ENCODE measurements at places on chromosomes 4 and X.
A peak's percentile ranks its signal among the peaks of the same experiment; 100 is the strongest.

DNA sequence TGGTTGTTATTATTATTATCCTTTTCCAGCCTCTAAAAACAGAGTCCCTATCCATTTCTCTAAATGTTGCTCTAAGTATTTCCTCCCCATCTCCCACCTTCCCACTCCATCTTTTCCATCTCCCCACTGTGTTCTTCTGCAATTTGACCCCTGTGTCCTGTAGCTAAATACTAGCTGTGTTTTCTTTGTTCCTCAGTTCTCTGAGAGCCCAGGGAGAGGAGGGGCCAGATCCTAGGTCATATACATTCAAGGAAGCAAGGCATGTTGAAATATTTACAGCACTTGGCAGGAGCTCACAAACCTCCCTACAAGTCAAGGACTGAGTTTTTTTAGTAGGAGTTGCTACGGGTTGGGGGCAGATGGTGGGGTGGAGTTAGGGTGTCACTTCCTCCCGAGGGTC, 10.5 kb downstream of the SLC16A2 start:
- DNase-seq, result no peak

DNA sequence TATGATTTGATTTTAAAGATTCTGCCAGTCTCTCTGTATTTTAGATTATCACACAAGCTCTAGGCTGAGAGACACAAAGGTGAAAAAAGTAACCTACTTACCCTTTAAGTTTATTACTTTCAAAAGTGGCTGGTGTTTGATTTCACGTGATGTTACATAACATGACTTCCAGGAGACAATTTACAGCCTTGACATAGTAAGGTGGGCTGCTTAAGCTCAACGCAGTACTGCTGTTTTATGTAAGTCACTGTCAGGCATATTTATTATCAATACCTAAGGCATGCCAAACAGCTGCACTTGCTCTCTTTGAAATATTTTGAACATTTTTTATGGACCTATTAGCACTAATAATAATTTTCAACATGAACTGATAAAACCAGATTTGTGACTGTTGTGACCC, 451.5 kb upstream of the FAM241A start:
- no peak for DNase-seq

DNA sequence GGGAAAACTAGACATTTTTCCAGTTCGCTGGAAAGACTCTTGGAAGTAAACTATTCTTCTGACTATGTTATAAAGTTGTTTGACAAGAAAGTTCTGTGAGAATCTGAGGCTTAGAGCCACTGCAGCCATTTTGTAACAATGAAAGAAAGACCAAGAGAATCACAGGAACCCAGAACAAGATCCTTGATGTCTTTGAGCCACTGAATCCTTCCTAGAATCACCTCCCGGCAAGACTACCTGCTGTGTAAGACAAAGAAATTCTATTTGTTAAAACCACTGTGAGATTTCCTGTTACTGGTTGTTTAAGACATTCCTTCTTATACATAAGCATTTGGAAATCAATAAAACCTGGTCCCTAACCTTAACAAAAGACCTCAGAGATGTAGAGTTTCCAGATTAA, 175.7 kb upstream of the RASGEF1B start:
- no peak for DNase-seq

DNA sequence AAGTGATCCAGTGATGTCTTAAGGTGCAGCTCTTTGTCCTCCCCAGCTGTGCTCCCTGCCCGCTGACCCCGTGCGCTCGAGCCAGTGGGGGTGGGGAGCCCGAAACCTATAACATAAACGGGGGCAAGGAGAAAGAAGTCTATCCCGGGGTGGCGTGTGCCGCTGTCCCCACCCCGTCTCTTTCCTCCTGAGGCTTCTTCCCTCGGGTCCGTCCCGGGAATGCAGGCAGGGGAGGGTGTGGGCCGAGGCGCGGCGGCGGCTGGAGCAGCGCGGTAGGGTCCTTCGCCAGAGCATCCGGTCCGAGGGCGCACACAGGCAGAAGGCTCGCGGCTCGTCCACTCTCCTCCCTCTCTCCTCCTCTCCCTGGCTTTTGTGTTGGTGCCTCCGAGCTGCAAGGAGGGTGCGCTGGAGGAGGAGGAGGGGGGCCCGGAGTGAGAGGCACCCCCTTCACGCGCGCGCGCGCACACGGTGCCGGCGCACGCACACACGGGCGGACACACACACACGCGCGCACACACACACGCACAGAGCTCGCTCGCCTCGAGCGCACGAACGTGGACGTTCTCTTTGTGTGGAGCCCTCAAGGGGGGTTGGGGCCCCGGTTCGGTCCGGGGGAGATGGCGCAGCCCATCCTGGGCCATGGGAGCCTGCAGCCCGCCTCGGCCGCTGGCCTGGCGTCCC, at the start of gene RAB33A:
TSS of gene RAB33A (plus strand) at position 517 of the 681 bp plus-strand sequence. CDS start at position 618, 101 bp downstream.
- DNase-seq, result peak; percentile 61

GRCh38 chrX:123171781-123172180, 12.3 kb upstream of the GRIA3 start:
- DNase-seq, result no peak

DNA sequence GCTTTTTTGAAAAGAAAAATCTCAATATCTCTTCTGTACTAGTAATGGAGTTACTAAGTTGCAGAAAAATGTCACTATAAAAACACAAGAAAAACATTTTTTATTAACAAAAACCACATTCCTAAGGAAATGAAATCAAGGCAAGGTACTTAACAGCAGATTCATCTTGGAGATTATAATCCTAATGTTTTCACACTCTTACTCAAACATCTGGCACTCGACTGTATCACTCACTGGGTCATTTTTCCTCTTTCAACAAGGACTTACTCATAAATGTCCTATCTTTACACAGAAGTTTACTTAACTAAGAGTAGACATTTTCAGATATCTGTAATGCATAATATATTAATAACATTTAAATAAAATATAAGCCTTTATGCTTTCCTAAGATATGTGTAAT, 216.6 kb downstream of the NR3C2 start:
- DNase-seq, result no peak

- DNase-seq, result no peak
These were observed 20.7 kb downstream of the QDPR start for GRCh38 chr4:17491196-17491595.

GRCh38 chr4:187618701-187619281, 376.8 kb upstream of the ZFP42 start:
- no peak for DNase-seq

DNA sequence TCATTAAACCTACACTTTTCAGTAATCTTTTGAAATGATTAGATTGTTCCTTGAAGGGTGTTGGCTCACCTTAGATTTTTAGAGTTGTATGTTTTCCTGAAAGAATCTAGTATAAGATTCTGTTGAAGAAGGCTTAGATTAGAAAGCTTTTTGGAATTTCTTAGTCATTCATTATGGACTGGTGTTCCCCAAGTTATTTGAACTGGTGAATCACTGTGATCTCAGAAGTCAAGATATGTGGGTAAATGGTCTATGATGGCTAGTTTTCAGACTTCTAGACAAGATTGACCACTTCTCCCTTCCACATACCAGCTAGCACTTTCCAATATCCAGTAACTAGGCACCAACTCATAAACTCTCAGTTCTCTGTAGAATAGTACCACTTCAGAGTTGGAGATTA, 138.1 kb downstream of the KDM6A start:
- DNase-seq, result no peak

- DNase-seq, result no peak
These were observed 350.9 kb downstream of the RPA4 start for GRCh38 chrX:97234471-97235081.

DNA sequence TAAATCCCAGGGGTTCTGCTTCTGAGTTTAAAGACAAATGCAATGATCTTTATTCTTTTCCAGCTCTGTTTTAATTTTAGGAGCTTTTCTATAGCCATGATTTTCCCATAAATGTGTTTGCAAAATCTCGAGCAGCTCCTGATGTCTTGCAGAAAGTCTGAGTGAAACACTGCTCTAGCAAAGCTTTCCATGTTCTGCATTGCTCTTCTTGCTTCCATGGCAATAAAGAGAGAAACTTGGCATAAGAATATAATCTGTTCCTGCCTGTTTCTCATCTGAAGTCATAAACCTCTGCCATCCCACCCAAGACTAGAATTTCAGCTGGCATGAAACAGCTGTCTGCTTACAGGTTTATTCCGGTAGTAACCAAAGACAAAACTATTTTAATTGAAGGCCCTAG, 254.5 kb downstream of the SPRY1 start:
- no peak for DNase-seq

GRCh38 chr4:104063341-104063740, 343.6 kb upstream of the TACR3 start:
- DNase-seq, result no peak

DNA sequence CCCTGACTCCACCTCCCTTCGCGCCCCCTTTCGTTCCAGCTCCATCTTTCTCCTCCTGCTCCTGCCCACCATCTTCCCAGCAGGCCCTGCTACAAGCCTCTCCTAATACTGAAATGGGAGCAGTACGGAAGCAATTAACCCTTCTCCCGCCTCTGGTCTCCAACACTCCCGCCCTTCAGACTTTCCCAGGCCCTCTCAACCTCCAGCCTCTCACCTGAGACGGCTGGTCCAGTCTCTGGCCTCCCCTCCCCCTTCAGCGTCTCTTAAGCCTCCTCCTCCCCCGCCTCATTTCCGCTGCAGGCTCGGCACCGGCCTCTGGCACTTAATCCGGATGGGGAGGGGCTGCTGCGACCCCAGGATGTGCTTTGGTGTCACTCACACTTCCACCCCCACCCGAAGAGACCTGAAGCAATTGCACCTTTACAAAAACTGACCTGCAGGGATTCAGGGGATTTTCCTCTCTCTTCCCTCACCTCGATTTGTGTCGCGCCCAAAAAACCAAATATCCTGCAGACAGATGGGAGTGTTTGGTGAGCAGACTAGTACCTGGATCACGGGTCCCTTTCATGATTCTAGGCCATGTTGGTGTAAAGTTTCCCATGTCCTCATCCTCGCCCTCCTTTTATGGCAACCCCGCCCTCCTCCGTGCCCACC, 657 bp downstream of the TCEAL8 start:
- DNase-seq, result peak; percentile 26

DNA sequence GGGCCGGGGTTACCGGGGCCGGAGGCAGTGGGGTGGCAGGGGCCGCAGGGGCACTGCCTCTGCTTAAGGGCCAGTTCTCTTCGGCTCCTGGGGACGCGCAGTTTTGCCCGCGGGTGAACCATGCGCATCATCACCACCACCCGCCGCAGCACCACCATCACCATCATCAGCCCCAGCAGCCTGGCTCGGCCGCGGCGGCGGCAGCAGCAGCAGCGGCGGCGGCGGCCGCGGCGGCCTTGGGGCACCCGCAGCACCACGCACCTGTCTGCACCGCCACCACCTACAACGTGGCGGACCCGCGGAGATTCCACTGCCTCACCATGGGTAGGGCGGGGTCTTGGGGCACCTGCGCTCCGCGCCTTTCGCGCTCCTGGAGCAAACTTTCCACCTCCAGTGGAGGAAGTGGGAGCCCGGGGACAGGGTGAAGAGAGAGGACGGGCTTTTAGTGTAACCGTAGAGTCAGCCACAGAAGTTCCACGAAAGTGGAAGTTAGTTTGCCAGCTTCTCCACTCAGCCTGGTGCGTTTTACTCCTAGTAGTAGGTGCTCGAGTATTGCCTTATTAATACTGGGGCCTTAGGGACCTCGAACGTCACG, 729 bp downstream of the GSX2 start:
- no peak for DNase-seq

GRCh38 chr4:47835494-47835893, 2.4 kb downstream of the CORIN start:
- DNase-seq, result no peak

GRCh38 chr4:82890901-82891706, at the start of gene SEC31A:
Gene SEC31A, minus strand, starts transcription at chr4:82891153. Its CDS starts 9,217 bp downstream, at chr4:82881936.
- DNase-seq, result peak; percentile 89

DNA sequence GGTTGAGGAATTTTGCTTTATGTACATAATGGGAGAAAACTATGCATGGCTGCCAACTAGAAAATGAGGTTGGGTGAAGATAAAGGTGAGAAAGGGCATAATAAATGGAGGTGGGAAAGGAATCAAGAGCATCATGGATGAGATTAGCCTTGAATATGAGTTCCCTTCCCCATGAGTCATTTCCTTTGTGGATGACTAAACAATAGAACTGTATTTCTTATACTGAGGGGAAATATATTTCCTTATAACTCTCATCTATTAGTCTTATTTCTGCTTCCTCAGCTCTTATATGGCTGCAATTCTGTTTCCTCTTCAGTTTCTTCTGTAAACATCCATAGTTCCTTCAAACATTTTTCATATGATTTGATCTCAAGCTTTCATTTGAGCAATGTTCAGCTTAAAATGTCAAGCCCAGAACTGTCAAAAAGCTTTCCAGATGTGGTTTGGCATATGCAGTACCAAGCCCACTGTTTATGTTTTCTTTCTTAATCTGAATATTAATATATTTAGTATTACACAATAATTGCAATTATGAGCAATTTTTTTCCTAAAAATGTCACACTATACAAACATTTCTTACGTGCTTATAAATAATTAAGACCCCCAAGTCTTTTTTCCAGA, 100.7 kb upstream of the GRPR start:
- DNase-seq, result no peak

GRCh38 chr4:173519111-173520101, 10.6 kb downstream of the HAND2 start:
- no peak for DNase-seq

GRCh38 chrX:10649265-10649664, 28.9 kb upstream of the MID1 start:
- no peak for DNase-seq

DNA sequence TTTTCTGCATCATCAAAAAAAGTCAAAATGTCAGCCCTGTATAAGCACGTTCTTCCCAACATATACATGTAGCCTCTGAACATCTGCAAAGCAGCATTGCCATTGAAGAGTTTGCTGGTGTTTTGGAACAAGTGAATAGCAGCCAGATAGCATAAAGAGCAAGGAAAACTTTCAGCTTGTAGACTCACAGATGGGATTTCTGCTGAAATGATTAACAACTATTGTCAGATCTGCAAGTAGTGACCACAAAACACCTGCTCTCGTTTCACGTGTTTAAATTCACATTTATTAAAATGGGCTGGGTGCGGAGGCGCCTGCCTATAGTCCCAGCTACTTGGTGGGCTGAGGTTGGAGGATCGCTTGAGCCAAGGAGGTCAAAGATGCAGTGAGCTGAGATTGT, 123.7 kb downstream of the SPRY1 start:
- no peak for DNase-seq

GRCh38 chrX:108833993-108834392, 97.6 kb upstream of the IRS4 start:
- no peak for DNase-seq

GRCh38 chr4:110636171-110636679, 13.3 kb upstream of the PITX2 start:
- no peak for DNase-seq

GRCh38 chrX:85963736-85964135, 83.6 kb downstream of the CHM start:
- DNase-seq, result peak; percentile 5

DNA sequence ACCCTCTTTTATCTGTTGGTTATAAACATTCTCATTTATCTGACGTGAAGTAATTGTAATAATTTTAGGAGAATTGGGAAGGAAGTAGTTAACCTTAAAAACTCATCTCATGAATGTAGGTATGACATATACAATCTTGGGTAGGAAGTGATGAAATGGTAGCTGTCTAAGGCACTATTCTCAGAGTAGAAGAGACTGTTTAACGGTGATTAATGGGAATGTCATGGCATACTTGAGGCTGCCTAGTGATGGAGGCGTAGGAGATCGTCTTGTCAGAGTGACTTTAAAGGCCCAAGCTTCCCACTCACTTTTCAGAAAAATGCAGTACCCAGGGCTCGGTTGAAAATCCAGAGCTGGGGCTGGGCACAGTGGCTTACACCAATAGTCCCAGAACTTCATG, 19.4 kb upstream of the AGA start:
- no peak for DNase-seq

- DNase-seq, result no peak
These were observed 168.9 kb upstream of the INTU start for GRCh38 chr4:127463883-127464282.
